Cardiac ventricle fibroblast (primary cell): ENCODE measurements at places on chromosomes 4 and X. TPM values are rescaled to one million over a fixed set of nuclear protein-coding genes. Genes with fewer than 3 reads are reported as not detected.

CLTRN gene
- 0.10 and 0.12 TPM in 2 replicates for total RNA-seq

NEIL3 gene
- 0.39 and 0.87 TPM in 2 replicates for total RNA-seq

MID1 gene
- 14.7 and 21.5 TPM in 2 replicates for total RNA-seq

IL2 gene
- total RNA-seq: not detected in 2 replicates

CENPE gene
- total RNA-seq: 1.6 and 2.0 TPM in 2 replicates

SSX2B gene
- total RNA-seq: not detected in 2 replicates

SPP1 gene
- total RNA-seq: not detected in 2 replicates

GAGE1 gene
- not detected in 2 replicates for total RNA-seq

CNKSR2 gene
- total RNA-seq: not detected in 2 replicates

ITIH6 gene
- total RNA-seq: not detected in 2 replicates

MAGEB17 gene
- not detected in 2 replicates for total RNA-seq

HS3ST1 gene
- total RNA-seq: 0.25 and 0.49 TPM in 2 replicates

MAGEB1 gene
- not detected in 2 replicates for total RNA-seq

GUCY1A1 gene
- total RNA-seq: 8.5 and 10.3 TPM in 2 replicates

SASH3 gene
- total RNA-seq: not detected in 2 replicates

PNMA5 gene
- total RNA-seq: not detected in 2 replicates

TIGD4 gene
- 0.06 and 0.24 TPM in 2 replicates for total RNA-seq

BEX2 gene
- total RNA-seq: not detected in 2 replicates

ZC4H2 gene
- total RNA-seq: 6.6 and 12.0 TPM in 2 replicates

FRMD7 gene
- total RNA-seq: 0.06 TPM in 1 of 2 replicates, not detected in the other
